ENCODE measurements at places on chromosomes 7 and 10.

DNA sequence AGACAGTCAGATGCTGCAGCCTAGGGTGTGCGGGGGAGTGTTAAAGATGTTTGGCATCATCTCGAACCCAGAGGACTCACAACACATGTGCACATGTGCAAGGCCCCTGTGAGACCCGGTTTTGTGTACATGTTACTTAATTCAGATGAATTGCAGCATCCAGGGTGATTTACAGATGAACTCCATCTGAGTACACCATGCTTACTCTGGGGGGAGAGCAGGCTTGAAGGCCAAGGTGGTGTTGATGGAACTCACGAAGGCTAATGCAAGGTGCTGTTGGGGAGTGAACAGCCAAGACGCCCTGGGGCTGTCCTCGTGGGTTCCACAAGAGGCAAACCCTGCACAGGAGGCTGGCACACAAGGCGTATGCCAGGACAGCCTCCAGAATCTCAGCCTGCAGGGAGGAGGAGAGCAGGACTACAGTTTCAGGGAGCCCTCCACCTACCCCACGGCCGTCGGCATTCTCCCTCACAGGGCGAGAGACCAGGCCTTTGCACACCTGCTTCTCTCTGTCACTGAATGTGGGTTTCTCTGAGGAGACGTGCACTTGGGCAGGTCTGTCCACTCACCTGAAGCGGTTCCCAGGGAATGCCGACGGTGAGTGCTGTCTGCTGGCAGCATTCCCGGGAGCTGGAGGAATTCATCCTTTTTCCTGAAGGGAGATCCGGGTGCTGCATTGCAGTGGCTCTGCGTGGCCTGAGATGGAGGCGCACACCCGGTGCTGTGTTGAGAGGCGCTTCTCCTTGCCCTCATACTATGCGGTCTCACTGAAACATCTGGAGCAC is 178.5 kb upstream of the RNF32 start:
- no peak for DNase-seq

- DNase-seq: peak; percentile 35
These were observed 11.4 kb upstream of the REPIN1 start for GRCh38 chr7:150357270-150357669.

DNA sequence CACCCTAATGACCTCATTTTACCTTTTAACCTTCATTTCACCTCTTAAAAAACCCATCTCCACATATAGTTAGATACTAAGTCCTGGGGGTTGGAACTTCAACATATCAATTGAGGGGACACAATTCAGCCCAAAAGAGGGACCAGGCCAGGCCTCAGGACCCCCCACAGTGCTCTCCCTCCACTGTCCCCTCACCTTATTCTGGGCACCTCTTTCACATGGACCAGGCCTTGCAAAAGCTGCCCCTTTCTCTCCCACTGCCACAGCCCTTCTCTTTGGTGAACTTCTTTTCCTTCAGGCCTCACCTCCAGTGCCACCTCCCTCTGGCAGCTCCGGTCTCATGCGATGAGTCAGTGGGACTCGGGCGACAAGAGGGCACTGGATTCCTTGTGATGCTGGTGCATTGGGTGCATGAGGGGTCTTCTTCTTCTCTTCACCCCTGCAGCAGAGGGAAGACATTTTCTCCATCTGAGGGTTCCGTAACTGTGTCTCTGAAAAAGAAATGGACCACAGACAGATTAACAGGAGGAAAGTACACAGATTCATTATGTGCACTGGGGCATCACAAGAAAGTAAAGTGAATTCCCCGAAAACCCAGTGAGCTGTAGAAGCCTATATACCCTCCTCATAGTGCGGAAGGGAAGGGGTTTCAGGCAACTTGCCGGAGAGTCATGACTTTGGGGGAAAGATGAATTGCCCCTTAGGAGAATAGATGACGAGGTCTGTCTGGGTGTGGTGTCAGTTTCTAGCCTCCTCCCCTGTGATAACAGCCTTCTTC is 288.7 kb upstream of the IGFBP3 start:
- no peak for DNase-seq

DNA sequence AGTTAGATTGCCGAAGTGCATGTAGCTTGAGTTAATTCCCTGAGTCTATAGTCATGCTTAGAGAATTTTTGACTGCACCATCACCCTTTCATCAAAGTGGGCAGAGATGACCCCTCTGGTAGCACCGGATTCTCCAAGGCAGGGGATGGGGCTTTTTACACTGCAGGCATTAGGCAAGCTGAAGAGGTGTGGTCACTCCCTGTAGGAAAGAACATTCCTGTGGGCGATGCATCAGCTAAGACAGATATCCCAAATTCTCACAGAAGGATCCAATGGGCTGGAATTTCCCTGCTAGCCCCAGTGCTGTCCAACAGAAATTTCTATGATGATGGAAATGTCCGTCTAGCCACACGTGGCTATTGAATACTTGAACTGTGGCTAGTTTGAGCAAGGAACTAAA is 118.2 kb downstream of the ADAM12 start:
- DNase-seq: no peak

DNA sequence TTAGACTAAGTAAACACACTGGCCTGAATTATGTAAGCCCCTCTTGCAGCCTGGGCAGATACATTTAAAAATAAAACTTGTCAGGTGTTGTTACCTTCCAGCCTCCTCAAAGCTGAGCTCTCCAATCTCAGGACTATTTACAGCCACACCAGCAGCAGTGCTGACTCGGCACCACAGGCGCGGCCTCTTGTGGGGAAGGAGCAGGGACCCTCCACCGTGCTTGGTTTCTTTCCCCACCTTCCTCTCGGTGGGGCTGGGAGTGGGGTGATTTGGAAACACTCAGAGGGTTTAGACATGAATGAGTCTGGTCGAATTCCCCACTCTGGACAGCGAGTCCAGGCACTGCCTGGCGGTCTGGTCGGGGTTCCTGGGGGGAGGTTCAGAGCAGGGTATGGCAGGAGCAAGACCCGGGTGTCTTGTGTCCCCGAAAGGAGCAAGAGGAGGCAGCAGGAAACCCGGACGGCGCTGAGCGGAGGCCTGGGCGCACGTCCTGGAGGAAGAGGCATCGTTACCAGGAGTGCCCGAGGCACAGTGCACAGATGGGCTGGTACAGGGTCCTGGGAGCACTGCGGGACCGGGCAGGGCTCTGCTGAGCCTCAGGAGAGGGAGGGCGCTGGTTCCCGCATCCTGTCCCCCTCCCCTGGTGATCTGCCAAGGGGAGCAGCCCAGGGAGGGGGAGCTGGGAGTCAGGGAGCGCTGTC is 29.2 kb upstream of the CFAP46 start:
- DNase-seq: no peak

DNA sequence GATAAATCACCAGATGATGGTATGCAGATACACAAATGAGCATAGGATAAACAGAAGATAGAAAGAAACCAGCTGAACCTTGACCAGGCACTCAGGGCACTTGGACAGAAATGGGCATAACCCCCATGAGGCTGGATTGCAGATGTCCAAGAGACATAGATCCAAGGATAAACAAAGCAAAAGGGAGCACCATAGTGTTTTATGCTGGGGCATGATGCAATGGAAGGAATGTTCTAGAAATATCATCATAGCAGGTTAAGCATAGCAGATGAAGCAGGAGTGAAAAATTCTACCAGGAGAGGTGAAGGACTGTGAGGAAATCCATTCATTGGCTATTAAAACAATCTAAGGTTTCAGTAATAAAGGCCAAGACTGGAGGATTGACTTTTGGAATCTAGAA is 70.5 kb upstream of the TES start:
- DNase-seq: no peak

DNA sequence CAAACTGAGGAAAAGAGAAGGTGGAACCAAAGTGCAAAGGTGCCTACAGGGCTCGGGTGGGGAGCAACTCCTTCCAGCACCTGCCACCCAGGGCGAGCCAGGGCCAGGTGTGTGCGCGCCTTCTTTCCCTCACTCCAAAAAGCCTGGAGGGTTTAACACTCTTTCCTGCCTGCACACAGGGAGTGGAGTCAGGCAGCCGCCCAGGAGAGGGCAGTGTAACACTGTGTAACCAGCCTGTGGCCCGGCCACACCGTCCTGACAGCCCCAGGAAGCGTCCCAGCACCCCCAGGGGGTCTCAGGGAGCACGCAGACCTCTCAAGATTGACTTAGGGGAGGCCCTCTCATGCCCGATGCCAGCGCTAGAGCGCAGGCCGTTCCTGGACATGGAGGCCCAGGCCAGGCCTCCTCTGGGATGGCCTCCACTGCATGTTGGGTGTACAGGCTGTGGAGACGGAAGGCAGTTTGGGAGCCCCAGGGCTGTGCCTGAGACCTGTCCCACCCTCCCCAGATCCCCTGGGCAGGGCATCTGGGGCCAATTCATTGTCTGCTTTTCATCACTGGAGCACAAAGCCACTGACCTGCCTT is 13.4 kb downstream of the BRI3 start:
- DNase-seq: peak; percentile 60

DNA sequence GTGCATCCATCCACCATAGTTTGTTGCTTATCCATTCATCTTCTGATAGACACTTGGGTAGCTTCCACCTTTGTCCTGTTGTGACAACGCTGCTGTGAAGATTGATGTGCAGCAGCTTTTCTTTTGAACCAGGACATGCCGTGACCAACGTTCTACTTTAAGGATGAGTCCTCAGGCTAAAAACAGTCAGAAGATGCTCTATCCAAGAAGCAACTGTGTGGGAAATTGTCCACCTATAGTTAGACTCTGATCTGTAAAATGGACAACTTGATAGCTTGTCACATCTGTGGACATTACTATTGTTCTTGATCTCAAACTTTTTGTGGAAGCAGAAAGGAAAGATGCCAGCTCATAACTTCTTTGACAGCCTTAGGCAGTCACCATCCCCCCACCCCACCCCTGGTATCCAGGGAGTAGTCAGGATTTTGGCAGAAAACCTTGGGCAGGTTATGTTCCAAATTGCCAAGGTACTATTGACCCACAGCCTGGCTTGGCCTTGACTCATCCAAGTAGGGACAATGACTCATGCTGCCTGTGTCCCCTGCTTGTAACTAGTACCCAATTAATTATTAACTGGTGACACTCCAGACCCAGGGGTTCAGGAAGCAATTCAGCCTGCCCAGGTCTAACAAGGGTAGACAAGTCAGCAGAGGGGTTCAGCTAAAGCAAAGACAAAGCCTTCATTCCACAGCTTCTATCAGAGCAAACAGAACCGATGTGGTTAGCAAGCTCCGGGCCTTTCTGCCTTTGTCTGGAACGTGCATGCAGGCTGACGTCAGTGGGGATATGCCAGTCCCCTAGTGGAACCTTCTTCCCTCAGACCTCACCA is 99.6 kb upstream of the ANLN start:
- no peak for DNase-seq

DNA sequence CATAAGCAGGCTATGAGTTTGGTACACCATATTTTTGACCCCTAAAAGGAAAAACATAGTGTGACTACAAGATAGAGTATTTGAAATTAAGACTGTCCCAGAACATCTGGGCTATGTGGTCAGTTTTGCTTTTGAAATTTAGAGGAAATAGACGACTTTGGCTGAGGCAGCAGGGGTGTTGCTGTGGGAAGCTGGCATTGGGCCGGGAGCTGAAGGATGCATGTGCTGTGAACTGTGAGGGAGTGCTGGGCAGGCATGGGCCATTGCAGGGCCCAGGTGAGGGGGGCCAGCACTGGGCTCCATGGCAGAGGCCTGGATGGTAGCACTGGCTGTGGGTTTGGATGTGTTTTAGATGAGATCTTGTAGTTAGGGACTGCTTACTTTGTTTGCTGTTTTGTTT is 168.3 kb downstream of the BMPER start:
- DNase-seq: no peak

GRCh38 chr7:123798532-123799188 is 46.3 kb upstream of the HYAL4 start:
- DNase-seq: no peak

GRCh38 chr10:118734475-118734874 is 20.3 kb downstream of the CACUL1 start:
- DNase-seq: no peak

GRCh38 chr7:143490717-143491306 is 13.1 kb downstream of the TAS2R41 start:
- peak; percentile 10 for DNase-seq

Data from NCI-H1417 (cell line).